ENCODE measurements at places on chromosomes 1 and 21.

DNA sequence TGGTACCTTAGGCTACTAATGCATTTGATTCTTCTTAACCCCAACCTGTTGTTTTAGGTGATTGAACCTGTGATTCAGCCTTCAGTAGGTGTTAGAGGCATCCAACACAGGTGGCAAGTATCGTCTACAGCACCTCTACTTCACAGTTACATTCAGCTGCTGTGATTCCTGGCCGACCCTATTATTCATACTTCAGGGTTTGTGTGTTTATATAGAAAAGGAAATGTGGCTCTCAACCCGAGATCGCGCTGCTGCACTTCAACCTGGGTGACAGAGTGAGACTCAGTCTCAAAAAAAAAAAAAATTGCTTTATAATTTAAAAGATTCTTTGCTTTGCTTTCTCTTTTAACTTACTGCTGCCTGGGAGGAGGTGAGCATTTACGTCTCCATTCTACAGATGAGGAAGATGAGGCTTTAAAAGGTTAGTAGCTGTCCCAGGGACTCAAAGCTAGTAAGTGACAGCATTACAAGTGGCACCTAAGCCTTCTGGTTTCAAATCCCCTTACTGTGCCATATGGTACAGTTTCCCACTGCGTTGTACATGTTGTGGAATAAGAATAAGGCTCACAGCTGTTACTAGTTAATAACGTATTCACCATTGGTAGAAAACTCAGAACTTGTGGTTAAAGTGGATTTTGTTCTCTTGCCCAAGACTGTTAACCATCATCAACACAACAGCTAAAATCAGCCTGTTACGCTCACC is 9.9 kb upstream of the GPR25 start:
- DNase-seq: no peak

DNA sequence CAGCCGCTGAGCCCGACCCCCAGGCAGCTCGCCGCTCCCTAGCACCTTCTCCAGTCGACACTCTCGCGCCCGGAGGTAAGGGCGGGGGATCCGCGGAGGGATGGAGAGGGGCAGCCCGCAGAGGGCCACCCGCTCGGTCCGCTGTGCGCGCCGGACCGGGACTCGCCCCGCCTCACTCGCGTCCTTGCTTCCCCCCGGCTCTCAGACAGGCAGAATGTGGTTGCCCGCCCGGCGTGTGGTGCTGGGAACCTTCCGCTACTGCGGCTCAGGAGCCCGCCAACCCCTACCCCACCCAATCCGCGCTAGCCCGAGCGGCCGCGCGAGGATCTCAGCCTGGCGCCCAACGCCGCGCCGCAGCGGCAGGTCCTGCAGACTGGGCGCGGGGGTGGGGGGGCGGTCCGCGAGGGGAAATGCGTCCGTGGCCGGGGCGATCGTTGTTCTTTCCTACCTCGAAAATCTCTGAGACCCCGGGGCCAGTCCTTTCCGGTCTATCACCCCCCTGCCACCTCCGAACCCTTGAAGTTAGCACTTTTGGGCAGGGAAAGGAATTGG is 404 bp downstream of the LRRC8C start:
- DNase-seq: peak; percentile 81

GRCh38 chr1:84117868-84118267 is 26.2 kb upstream of the PRKACB start:
- no peak for DNase-seq

DNA sequence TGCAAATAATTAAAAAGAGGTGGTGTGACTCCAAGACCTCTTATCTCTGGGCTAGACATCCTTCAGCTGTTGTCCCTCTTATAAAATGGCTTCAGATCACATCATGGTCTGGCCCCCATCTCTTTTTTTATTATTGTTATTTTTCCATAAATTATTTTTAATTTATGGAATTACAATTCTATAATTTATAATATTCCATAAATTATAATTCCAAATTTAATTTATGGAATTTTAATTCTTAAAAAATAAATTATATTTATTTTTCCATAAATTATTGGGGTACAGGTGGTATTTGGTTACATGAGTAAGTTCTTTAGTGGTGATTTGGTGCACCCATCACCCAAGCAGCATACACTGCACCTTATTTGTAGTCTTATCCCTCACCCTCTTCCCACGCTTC is 65.9 kb upstream of the GJA5 start:
- DNase-seq: no peak

DNA sequence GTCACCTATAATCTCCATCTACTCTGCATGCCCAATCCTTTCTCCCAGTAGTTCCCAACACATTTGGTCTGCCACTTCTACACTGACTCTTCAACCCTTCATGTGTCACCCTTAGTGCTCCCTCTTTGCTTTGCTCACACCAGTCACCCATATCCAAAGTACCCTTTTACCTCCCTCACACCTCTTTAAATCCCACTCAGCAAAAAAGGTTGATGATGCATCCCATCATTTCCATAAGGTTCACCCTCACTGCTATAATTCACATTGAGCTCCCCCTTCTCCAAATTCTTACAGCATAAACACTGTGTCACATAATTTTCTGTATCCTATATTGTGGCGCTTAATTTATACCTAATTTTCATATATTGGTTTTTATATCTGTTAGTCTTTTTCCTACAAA is 83.8 kb upstream of the ATP1B1 start:
- no peak for DNase-seq

GRCh38 chr1:150009604-150010392 is 728 bp downstream of the OTUD7B start:
- DNase-seq: peak; percentile 83

Data from NCI-H526 treated with DMSO at 0.1 percent for 48 hours (cell line).